Smooth muscle cell of bladder (primary cell): ENCODE measurements at places on chromosomes 4 and X. TPM values are rescaled to one million over a fixed set of nuclear protein-coding genes. Genes with fewer than 3 reads are reported as not detected.

The CA5B gene
- 5.8 and 9.5 TPM in 2 replicates for total RNA-seq

The SYN1 gene
- total RNA-seq, result 0.18 and 0.71 TPM in 2 replicates

The CNKSR2 gene
- 1.6 and 5.5 TPM in 2 replicates for total RNA-seq

The LDB2 gene
- 36.5 and 44.7 TPM in 2 replicates for total RNA-seq

The MAPK10 gene
- 14.4 and 26.0 TPM in 2 replicates for total RNA-seq

The MEPE gene
- not detected in 2 replicates for total RNA-seq

The GRPR gene
- under 0.01 TPM in 1 of 2 replicates, not detected in the other for total RNA-seq

The EREG gene
- 0.28 and 8.4 TPM in 2 replicates for total RNA-seq

The GPM6B gene
- 0.28 and 0.65 TPM in 2 replicates for total RNA-seq

The COX7B2 gene
- total RNA-seq, result not detected in 2 replicates

The AFM gene
- not detected in 2 replicates for total RNA-seq

The SPON2 gene
- total RNA-seq, result 388 and 499 TPM in 2 replicates

The DUSP21 gene
- not detected in 2 replicates for total RNA-seq

The RCHY1 gene
- 29.0 and 30.3 TPM in 2 replicates for total RNA-seq

The SEL1L3 gene
- total RNA-seq, result 178 and 259 TPM in 2 replicates

The ITIH6 gene
- not detected in 2 replicates for total RNA-seq

The GAGE13 gene
- not detected in 2 replicates for total RNA-seq

The ESX1 gene
- not detected in 2 replicates for total RNA-seq

The RNF128 gene
- 2.4 and 5.7 TPM in 2 replicates for total RNA-seq

The SFRP2 gene
- 2.0 TPM in 1 of 2 replicates, not detected in the other for total RNA-seq

The ZNF141 gene
- 9.1 and 9.8 TPM in 2 replicates for total RNA-seq

The FAM236A gene
- total RNA-seq, result not detected in 2 replicates

The CFAP47 gene
- under 0.01 and 0.37 TPM in 2 replicates for total RNA-seq

The RNF175 gene
- not detected in 2 replicates for total RNA-seq

The CCNA2 gene
- total RNA-seq, result 5.3 and 6.2 TPM in 2 replicates

The PAGE2B gene
- total RNA-seq, result 0.28 TPM in 1 of 2 replicates, not detected in the other

The PCDH19 gene
- under 0.01 TPM in 2 replicates for total RNA-seq

The SOD3 gene
- total RNA-seq, result 12.2 and 19.9 TPM in 2 replicates

The SPOCK3 gene
- total RNA-seq, result 0.43 and 1.5 TPM in 2 replicates

The NEIL3 gene
- total RNA-seq, result 1.3 and 1.8 TPM in 2 replicates

The MAGEA9B gene
- total RNA-seq, result 0.14 TPM in 1 of 2 replicates, not detected in the other

The ABCE1 gene
- 66.6 and 89.2 TPM in 2 replicates for total RNA-seq

The PDHA1 gene
- total RNA-seq, result 90.7 and 95.2 TPM in 2 replicates

The SNX12 gene
- 57.5 and 62.0 TPM in 2 replicates for total RNA-seq

The PKD2 gene
- total RNA-seq, result 73.5 and 108 TPM in 2 replicates

The NR3C2 gene
- total RNA-seq, result 1.00 and 1.9 TPM in 2 replicates

The SPIN3 gene
- 7.5 and 8.5 TPM in 2 replicates for total RNA-seq

The DCAF4L1 gene
- total RNA-seq, result under 0.01 and 0.09 TPM in 2 replicates

The TMEM35A gene
- total RNA-seq, result 3.1 and 3.4 TPM in 2 replicates

The PROM1 gene
- under 0.01 TPM in 1 of 2 replicates, not detected in the other for total RNA-seq

The CT45A6 gene
- not detected in 2 replicates for total RNA-seq

The TRIM61 gene
- 2.1 and 2.6 TPM in 2 replicates for total RNA-seq

The TRPC5OS gene
- not detected in 2 replicates for total RNA-seq

The HS6ST2 gene
- 0.14 TPM in 1 of 2 replicates, not detected in the other for total RNA-seq
